ENCODE measurements at places on chromosomes 1 and 21. TPM values are rescaled to one million over a fixed set of nuclear protein-coding genes. Genes with fewer than 3 reads are reported as not detected.

The CD5L gene
- not detected for polyA plus RNA-seq

The GOLPH3L gene
- 21.1 TPM for polyA plus RNA-seq

The PLCH2 gene
- polyA plus RNA-seq = 0.74 TPM

The CACNA1S gene
- polyA plus RNA-seq = 28.4 TPM

The RNF186 gene
- polyA plus RNA-seq = not detected
